ENCODE measurements at places on chromosomes 6 and 20.

- no peak for DNase-seq
Observed at GRCh38 chr20:34310481-34311117, 7.4 kb upstream of the AHCY start.

DNA sequence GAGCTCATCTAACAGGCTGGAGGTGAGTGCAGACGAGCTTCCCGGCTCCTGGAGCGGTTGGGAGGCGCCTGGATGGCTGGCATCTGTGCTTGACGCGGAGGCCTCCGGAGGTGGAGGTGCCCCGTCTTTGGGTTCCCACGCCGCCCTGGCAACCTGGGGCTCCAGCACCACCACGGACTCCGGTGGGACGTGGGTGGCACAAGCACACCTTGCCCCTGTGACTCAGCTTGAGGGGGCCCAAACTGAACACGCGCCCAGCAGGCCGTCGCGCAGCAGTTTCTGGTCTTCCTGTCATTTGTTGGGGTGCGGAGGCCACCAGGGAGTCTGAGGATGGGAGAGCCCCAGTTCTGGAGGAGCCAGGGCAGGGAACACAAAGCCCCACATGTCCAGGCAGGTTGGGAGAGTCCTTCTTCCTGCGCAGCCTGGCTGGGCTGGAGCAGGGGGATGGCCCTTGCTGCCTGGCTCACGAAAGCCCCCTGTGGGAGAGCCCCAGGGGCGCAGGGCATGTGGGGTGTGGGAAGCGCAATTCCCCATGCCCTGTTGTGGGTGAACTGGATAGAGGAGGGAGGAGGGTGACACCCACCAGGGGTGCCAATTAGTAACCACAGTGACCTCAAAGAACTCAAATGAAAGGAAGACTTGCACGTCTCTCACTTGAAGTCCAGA, 1378.6 kb upstream of the DEFB115 start:
- DNase-seq: no peak

- DNase-seq: no peak
Observed at GRCh38 chr6:3353939-3354338, 95.2 kb downstream of the PSMG4 start.

GRCh38 chr20:5652626-5653553, 97.3 kb upstream of the SHLD1 start:
- DNase-seq: no peak

DNA sequence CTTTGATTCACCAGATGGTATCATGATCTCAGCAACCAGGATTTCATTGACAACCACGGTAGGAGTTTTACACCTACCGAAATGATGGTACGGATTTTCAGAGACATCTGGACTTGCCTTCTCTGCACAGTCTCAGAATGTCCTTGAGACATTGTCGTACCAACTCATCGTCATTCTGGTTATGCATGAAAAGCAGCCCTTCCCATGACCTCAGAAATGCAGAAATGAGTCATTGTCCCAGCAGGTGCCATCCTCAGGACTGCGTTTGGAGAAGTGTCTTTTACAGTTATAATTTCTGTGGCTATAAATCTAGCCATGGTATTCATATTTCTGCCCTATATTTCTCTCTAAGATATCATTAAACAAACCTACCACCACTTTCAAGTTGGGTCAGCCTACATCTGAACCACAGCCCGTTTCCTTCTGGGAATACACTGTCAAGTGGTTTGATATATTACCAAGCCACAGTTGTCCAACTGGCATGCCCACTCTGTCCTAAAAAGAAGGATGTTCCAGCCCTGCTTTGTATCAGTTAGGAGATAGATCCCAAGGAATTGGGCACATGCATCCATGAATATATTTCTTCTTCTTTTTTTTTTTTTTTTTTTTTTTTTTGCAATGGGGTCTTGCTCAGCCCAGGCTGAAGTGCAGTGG, 7.5 kb upstream of the BFSP1 start:
- no peak for DNase-seq

- no peak for DNase-seq
Observed at GRCh38 chr6:44778513-44778912, 391.0 kb downstream of the CDC5L start.

- no peak for DNase-seq
Observed at GRCh38 chr6:64083261-64083660, 447.7 kb downstream of the PHF3 start.

DNA sequence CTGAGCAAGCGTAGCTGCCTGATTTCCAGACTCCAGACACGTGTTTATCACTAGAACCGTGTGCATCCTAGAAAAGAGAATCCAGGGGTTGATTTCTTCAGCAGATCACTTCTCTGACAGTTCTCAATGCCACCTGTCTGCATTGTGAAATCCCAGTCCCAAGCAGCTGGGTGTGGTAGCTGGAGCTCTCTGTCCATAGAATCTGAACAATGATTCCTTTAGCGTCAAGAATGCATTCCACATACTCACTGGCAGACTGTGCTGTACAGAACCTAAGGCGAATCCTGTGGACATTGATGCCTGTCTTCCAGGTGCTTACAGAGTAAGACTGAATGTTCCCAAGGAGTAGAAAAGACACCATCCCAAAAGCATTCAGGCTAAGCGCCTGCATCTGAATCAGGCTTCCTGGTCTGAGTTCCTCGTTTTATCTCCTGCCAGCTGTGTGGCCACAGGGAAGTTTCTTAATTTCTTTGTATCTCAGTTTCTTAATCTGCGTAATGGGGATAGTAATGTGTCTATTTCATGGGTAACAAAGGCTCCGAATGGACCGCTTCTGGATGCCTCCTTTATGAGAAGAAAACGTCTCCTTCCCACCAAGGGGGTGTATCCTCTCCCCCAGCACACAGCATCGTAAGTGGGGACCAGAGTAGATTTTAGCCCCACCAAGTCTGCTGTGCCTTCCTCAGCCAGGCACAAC, 10.4 kb upstream of the TRAF3IP2 start:
- DNase-seq: no peak

- DNase-seq: no peak
Observed at GRCh38 chr6:10373642-10374359, 41.1 kb downstream of the TFAP2A start.

GRCh38 chr6:42877695-42878094, 1.7 kb upstream of the RPL7L1 start:
- DNase-seq: no peak

DNA sequence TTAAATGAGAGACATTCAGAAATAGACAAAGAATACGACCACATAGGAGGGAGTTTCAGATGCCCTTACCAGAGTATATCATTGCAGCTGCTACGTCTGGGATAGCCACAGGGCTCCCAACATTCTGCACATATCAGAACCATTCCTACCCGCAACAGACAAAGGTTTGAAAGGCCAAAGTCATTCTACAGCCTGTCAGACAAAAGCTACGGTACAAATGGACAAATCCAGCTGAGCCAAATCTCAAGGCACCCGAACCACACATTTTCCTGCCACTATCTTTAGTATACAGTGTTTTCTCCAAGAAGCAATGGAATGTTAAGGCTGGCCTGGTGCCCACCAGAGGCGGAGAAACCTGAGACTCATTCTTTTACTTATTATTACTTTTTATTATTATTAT, 30.5 kb upstream of the LYRM2 start:
- no peak for DNase-seq

GRCh38 chr6:3268680-3269079, 9.9 kb downstream of the PSMG4 start:
- no peak for DNase-seq

DNA sequence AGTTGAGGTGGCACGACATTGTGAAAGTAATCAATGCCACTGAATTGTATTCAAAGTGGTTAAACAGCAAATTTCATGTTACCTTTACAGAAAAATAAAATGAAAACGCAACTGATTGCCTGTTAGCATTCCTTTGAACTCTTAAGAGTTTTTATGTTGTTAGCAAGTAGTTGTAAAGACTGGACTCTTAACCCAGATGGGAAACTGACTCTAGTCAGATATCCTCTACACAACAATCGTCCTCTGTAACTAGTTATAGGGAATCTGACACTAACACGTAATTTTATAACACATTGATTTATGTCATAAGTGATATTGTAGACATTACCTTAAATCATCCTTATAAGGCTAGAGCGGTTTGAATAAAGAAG, 3.0 kb upstream of the FBXO9 start:
- no peak for DNase-seq

DNA sequence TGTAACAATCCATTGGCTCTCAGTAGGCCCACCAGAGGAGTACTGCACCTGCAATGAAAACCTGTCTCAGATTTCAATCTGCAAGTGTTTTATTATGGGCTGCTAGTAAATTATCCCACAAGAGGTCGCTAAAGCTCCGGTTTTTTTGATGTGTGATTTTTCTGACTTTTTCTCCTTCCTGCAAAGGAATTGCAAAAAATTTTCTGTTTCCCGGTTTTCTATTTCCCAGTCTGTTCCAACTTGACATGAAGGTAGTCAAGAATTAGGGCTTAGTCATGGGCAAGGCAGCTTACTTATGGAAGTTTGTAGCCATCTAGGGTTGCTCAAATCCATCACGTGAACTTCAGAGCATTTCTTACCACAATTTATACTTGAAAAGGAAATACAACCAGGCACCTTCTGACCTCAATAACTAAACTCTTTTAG, 38.5 kb upstream of the AHI1 start:
- DNase-seq: no peak
